NCI-H146 (cell line): ENCODE measurements at places on chromosomes 3 and 15.

GRCh38 chr15:45128971-45129639, 574 bp downstream of the DUOXA1 start:
- no peak for DNase-seq

GRCh38 chr3:151367448-151367847, 17.1 kb downstream of the P2RY12 start:
- DNase-seq = no peak

GRCh38 chr3:151166161-151166560, 36.9 kb downstream of the GPR171 start:
- no peak for DNase-seq

GRCh38 chr3:52339612-52340011, 23.5 kb downstream of the DNAH1 start:
- peak; percentile 64 for DNase-seq

DNA sequence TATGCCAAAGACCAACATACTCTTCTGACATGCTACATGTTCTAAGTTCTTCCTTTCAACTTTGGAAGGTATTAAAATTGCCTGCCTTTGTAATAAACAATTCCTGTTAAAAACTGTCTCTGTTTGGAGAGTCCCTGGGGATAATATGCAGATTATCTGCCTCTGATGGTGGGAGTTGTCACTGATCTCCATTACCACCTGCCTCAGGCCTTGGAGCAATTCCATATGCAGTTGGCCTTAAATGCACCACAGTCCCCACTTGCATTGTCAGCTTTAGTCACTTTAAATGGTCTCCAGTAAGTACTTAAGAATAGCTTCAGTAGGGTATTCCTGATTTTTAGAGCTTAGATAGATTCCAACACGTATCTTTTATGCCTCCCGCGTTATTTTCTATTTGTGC, 121.1 kb upstream of the GOLIM4 start:
- DNase-seq = peak; percentile 55

DNA sequence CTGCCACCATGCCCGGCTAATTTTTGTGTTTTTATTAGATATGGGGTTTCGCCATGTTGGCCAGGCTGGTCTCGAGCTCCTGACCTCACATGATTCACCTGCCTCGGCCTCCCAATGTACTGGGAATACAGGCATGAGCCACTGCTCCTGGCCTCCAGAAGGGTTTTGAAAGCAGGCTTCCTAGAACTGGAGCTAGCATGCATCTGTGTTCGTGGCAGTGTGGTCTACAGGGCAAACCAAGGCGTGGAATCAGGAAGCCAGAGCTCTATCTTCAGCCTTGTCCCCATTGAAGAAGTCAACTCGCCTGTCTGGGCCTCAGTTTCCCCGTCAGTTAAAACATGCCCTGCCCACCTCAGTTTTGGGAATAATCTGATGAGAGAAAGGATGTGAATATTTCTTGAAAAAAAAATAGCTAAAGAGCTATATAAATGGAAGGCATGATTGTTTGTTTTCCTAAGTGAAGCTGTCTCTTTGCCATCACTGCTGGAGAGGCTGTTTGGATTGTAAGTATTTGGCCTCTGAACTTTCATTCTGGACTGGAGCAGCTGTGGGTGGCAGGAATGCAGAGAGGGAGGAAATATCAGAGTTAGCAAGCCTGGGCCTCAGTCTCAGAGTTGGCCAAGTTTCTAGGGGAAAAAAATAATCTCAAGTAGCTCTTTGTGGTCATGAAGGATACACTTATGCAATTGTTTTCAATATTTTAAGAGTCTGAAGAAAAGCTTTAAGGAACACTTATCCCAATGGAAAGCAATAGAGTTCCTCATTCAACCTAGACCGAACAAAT, 36.5 kb upstream of the UACA start:
- no peak for DNase-seq

DNA sequence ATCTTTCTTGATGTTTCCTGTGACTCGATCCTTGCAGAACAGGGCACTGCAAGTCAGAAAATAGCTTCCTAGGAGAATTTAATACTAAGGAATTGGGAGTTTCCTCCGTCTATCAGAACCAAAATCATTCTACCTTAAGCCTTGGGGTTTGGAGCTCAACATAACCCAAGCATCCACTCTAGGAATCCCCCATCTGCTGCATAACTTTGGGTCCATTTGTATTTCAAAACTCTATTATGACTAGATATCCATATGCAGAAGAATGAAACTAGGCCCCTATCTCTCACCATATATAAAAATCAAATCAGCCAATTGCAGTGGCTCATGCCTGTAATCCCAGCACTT, 61.7 kb upstream of the AKAP13 start:
- DNase-seq = no peak

DNA sequence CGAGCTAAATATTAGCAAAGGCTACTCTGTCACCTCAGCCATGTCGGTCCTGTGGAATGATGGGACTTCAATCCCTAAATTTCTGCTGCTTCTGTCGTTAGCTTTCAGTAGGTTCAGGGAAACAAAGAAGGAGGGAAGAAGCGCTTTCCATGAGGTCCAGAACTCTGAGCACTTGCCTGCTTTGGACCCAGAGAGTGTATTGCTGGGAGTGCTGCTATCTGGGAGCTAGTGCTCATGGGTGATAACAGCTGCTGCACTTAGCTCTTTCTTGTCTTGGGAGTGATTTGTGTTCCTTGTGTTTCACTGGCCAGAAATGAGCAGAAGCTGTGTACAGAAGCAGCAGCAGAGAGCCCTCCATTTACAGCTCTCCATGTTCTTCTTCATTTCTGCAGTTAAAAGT, 369.8 kb downstream of the DIPK2A start:
- no peak for DNase-seq

DNA sequence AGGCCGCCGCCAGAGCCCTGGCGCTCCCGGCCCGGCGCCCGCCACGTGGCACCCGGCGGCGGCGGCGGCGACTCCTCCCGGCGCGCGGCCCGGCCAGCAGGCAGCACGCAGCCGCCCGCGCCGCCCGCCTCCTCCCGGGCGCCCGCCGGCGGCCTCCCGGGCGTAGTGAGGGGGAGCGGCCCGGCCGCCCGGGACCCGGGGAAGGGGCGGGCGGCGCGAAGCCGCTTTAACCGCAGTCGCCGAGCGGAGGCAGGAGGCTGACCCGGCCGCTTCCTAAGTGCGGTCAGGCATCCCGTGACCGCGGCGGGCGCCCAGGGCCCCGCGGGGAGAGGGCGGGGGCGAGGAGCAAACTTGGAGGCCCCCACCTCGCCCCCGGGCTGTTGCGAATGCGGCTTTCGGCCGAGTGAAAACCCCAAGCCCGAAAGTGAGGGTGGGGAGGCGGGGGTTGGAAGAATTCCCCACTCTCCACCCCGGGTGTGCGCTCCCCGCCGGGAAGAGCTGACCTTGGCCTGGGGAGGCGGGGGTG, 1.7 kb upstream of the HES1 start:
- peak; percentile 87 for DNase-seq

GRCh38 chr3:19183584-19183983, 35.3 kb downstream of the KCNH8 start:
- DNase-seq = no peak

- no peak for DNase-seq
Observed at GRCh38 chr3:14510838-14511622, 29.1 kb downstream of the GRIP2 start.

DNA sequence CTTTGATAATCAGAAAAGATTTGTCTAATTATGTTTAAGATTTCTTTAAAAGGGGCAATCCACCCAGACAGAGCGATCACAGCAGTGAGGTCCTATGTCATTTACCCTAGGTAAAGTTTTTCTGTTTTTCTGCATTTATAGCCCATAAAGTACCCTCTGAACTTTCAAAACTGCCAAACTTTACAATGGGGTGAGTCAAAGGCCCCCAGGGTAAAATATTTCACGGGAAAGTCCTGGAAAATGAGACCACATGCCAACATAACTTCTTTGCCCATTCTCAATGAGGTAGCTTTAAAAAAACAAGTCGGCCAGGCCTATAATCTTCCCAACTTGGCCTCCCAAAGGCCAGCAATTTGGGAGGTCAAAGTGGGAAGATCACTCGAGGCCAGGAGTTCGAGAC, 53.0 kb downstream of the SUCLG2 start:
- DNase-seq = no peak

DNA sequence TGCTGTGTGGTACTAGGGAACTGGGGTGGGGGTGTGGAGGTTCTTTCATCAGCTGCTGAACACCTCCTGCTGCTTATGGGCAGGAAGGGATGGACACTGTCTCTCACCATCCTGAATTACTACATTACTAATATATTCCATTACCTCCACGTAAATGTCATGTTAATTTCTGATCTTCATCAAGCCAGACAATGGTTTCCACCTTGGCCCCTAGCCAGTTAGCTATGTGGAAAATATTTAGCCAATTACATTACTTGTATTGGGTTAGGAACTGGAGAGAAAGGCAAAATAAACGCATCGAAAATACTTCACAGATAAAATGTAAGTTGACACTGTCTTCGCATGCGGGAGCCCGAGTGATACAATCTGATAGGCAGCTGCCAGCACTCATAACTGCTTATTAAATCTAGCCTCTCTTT, 95.1 kb downstream of the FOXP1 start:
- peak; percentile 57 for DNase-seq

GRCh38 chr3:5498981-5499380, 311.5 kb downstream of the EDEM1 start:
- DNase-seq = no peak

GRCh38 chr3:170869645-170870593, at the start of gene RPL22L1:
Gene RPL22L1, minus strand, starts transcription at chr3:170870195. Its CDS starts 28 bp downstream, at chr3:170870167.
- no peak for DNase-seq

- no peak for DNase-seq
Observed at GRCh38 chr15:90909976-90910375, 6.9 kb downstream of the MAN2A2 start.

- no peak for DNase-seq
Observed at GRCh38 chr3:38598791-38599190, 50.7 kb downstream of the SCN5A start.

- no peak for DNase-seq
Observed at GRCh38 chr3:217099-217813, 20.7 kb downstream of the CHL1 start.

DNA sequence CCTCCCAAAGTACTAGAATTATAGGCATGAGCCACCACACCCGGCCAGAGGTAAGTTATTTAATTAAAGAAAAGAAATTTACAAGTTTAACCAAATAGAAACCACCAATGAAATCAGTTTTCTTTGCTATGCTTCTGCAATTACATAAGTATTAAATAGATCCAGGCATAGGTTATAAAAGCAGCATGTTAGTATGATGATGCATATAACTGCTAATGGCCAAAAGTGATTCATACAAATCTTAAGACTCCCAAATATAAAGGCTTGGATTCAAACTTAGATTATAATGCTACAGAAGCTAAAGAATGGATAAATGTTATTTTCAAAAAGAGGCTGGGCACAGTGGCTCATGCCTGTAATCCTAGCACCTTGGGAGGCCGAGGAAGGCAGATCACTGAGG, 32.8 kb upstream of the HDC start:
- no peak for DNase-seq

- peak; percentile 71 for DNase-seq
Observed at GRCh38 chr15:31101262-31102038, at the start of gene TRPM1. Gene TRPM1, minus strand, starts transcription at chr15:31101725. Its CDS starts 20,370 bp downstream, at chr15:31081355.

GRCh38 chr3:177149106-177149505, 48.2 kb downstream of the TBL1XR1 start:
- DNase-seq = no peak

- DNase-seq = peak; percentile 33
Observed at GRCh38 chr3:60047426-60048200, 997.8 kb upstream of the CFAP20DC start.

GRCh38 chr3:101936419-101937356, 87.4 kb downstream of the NFKBIZ start:
- no peak for DNase-seq

- peak; percentile 43 for DNase-seq
Observed at GRCh38 chr15:94844538-94845389, 613.4 kb downstream of the MCTP2 start.

- no peak for DNase-seq
Observed at GRCh38 chr3:134609821-134610431, 40.9 kb downstream of the KY start.

DNA sequence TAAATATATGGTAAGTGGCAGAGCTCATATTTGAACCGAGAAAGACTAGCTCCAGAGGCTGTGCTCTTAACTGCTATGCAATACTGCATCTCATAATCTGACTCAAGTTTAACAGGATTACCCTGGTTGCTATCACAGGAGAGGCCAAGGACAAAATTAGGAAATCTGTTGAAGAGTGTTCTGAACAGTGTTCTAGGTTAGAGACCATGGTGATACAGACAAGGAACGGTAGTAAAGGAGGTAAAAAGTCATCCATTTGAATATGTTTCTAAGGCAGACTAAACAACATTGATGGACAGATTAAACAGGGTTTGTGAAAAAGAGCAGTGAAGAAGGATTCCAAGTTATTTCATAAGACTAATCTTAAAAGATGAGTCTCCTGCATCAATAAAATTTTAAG, 22.1 kb downstream of the PLOD2 start:
- DNase-seq = no peak

DNA sequence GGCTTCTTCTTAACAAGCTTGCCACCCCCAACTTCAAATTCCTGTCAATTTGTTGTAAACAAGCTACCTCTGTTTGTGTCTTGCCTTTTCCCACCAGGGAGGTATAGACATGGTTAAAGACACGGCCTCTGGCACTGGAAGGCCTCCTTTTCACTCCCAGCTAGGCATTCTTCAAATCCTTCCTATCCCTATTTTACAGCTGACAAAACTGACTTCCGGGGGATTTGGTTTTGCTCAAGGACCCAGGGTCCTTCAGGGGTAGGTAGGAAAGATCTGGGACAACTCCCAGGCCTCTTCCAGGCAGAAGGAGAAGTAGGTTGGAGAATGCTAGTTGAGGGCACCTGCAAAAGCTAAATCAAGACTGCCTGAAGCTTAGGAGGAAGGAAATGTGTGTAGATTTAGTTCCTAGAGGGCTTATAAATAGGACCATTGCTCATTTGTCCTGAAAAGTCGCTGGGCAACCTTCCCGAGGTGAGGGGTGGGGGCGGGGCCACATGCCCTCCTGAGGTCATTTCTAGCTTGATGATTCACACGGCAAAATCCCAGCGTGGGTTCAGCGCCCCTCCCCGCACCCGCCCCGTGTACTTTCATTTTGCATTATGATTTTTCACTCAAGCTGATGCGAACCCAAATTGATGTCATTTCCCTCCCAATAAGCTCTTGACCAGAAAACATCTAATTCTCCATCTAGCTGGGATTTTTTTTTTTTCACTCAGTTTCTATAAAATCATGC, 365.5 kb downstream of the SHQ1 start:
- no peak for DNase-seq

DNA sequence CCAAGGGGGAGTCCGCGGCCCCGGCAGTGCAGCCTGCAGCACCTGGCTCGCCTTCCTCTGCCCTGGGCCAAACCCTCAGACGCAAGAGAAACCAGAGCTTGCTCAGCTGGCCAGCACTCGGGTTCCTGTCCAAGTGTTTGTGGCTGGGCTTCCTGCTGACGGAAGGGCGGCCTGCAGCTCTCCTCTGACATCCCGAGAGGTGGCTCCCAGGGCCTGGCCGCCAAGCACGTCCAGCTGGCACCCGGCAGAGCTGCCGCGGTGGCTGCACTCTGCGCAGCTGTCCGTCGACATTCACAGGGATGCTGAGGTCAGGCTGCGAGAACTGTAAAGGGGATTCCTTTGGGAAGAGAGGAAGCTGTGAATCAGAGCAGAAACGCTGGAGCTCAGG, 85.6 kb downstream of the CPN2 start:
- peak; percentile 53 for DNase-seq

- peak; percentile 36 for DNase-seq
Observed at GRCh38 chr3:24829629-24830229, 335.1 kb upstream of the THRB start.
